ENCODE measurements at places on chromosomes 7 and 10.

DNA sequence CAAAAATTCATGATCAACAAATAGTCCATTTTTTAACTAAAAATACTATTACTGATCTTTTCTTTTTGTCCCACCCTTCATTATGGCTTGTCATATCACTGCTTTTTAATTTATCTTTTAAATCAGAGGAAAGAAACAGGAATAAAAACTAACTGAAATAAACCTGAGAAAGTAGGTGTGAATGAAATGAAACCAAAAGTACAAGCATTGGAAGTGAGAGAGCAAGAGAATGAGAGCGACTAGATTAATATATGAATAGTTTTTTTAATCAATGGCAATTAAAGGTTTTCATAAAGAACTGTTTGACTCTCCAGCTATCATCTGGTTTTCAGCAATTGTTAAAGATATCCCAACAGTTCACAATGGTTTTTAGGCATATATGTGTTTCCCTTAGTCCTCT is 137.8 kb downstream of the SPAG6 start:
- no peak for DNase-seq

DNA sequence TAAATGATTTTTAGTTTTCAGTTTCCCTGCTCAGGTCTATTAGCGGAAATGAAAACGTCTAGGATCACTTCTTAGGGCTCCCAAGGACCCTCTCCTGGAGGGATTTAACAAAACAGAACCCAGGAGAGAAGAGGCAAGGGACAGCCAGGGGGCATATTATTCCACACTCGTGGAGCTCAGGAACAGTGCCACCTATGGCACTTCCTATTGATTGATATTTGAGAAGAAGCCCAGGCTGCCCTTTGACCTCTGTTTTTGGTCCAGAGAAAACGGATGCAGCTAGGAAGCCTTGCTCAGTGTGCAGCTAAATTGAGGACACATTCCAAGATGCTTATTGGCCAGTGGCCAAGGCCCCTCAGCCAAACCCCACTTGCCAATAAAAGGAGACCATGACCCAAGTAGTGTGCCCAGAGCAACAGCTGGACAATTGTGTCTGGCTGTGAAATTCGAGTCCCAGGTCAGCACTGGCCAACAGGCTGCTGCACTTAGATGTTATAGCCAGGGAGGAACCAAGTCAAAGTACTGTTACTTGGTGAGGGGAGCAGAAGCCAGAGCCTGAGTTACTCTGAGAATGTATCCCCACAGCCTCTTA is 24.0 kb upstream of the GPNMB start:
- DNase-seq = no peak

DNA sequence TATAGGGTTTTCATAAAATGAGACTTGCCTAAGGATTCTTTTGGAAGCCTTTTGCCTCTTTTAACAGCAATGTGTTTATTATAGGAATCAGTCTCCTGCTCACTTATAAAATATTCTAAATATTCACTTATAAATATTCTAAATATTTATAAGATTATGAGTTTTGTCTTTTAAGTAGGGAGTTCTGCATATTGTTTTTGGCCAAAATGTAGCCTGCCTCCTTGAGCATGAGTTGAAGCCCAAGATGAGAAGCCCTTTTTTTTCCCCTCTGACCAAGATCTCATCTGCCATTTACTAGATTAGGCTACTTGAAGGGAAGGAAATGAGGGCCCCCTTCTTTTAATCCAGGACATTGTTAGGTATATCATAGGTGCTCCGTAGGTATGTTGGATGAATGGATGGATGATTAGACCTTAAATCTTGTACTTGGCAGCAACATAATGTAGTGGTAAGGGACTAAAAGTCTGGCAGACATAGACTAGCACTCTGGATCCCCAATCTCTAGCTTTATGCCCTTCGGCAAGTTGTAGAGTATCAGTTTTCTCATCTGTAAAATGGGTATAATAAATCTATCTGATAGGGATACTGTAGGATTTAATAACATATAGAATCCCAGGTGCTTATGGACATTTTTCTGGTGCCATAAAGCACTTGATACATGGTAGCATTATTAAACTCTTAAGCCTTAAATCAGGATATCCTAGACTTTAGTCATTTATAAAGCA is 59.1 kb downstream of the ARID5B start:
- DNase-seq = no peak

GRCh38 chr7:29831705-29832104 is 25.4 kb downstream of the WIPF3 start:
- DNase-seq = no peak

GRCh38 chr10:69831231-69831855 is 29.6 kb downstream of the COL13A1 start:
- no peak for DNase-seq

GRCh38 chr7:31652063-31652326 is 35.0 kb upstream of the PPP1R17 start:
- DNase-seq = no peak

Data from mesenchymal stem cell (in vitro differentiated cells and primary cell).